A549 treated with GW870086 at 1 μM for 4 hours (cell line): ENCODE measurements at places on chromosomes 7 and 10. TPM values are rescaled to one million over a fixed set of nuclear protein-coding genes. Genes with fewer than 3 reads are reported as not detected.

Gene METTL27
- 7.1 to 11.1 TPM (median 10.1 TPM) in 5 replicates for total RNA-seq

Gene IFIT5
- 7.5 to 11.1 TPM (median 9.6 TPM) in 5 replicates for total RNA-seq

Gene CH25H
- total RNA-seq = 0.19 to 0.38 TPM (median 0.22 TPM) in 5 replicates

Gene MRPS16
- total RNA-seq = 115 to 196 TPM (median 180 TPM) in 5 replicates

Gene GFRA1
- total RNA-seq = 7.7 to 12.4 TPM (median 10.0 TPM) in 5 replicates

Gene CNTNAP2
- total RNA-seq = 0.02 to 0.09 TPM in 2 of 5 replicates, not detected in the others

Gene IFIT1B
- total RNA-seq = not detected in 5 replicates

Gene CYP3A4
- total RNA-seq = 0.06 to 0.09 TPM in 2 of 5 replicates, not detected in the others

Gene MPP7
- total RNA-seq = 0.10 to 0.21 TPM (median 0.11 TPM) in 4 of 5 replicates, not detected in the other

Gene CNNM1
- total RNA-seq = 24.0 to 32.5 TPM (median 30.1 TPM) in 5 replicates
